ENCODE measurements at places on chromosomes 7 and 10.

- no peak for DNase-seq
Measured at GRCh38 chr7:76285604-76286374, 16.7 kb upstream of the HSPB1 start.

- no peak for DNase-seq
Measured at GRCh38 chr10:101142533-101143344, 11.6 kb downstream of the TLX1 start.

GRCh38 chr10:71347587-71348395, 28.7 kb downstream of the SLC29A3 start:
- DNase-seq = no peak

- DNase-seq = no peak
Measured at GRCh38 chr7:52475001-52475582, 560.3 kb upstream of the POM121L12 start.

GRCh38 chr10:130012129-130012528, 48.1 kb upstream of the EBF3 start:
- DNase-seq = no peak

DNA sequence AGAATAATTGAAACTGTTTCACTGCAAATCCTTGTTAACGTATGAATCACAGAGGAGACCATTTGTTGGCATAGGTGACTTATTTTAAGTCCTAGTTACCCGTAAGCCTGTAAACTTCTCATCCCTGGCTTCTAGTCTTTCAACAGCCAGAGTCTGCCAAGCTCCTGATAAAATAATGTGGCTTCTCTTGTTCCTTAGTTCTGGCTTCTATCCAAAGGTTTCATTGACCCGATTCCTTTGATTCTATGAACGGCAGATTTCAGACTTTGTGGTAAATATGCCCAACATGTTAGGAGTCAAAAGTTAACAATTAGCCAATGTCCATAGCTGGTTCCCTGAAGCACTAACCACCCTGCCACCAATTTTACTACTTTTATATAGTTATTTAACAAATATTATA, 23.3 kb downstream of the DNAH11 start:
- DNase-seq = no peak

DNA sequence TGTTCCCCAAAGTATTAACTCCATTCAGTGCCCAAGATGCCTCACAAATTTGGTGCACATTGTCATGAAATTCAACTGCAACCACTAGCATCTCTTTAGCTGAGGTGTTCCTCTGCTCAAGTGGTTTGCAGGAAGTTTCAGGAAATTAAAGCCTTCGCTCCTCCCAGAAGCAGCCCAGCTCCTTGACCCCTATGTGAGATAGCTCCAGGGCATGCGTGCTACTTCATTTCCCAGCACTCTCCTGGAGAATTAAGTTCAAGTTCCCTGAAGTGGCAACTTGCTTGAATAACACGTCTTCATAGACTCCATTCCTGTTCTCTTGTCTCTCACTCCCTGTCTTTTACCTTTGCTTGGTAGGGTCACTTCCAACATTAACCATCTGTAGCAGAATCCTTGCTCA, 750.3 kb downstream of the REEP3 start:
- no peak for DNase-seq

DNA sequence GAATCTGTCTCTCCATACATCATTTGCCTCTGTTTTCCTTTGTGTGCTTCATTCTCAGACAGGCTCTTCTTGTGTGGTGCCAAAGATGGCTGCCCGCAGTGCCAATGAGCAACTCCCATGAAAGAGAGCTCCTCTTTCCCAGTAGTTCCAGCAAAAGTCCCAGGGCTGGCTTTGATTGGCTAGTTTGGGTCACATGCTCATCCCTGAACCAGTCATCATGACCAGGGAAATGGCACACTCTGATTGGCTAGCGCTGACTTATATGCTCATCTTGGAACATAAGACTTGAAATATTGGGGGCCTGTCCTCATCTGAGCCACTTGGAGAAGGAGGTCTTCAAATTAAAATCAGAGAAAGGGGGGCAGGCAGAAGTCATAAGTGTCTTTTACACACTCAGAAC, 112.7 kb downstream of the CDH23 start:
- DNase-seq = no peak

- DNase-seq = no peak
Measured at GRCh38 chr7:133345690-133346421, 93.0 kb downstream of the EXOC4 start.

GRCh38 chr10:50326757-50327701, 75.7 kb upstream of the ASAH2 start:
- DNase-seq = peak; percentile 87

DNA sequence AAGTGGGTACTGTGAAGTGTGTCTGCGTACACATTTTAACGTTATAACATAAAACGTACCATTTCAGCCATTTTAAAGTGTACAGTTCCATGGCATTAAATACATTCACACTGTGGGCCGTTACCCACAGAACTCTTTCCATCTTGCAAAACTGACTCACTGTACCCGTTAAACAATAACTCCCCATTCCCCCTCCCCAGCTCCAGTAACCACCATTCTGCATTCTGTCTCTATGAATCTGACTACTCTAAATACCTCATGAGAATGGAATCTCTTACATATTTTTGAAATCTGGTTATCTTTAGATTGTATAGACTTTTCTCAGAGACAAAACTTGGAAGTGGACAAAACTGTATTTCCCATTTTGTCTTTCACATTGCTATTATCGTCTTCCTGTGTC, 9.3 kb downstream of the ARL3 start:
- DNase-seq = peak; percentile 51

- no peak for DNase-seq
Measured at GRCh38 chr10:114087255-114087654, 43.6 kb downstream of the ADRB1 start.

- DNase-seq = peak; percentile 40
Measured at GRCh38 chr7:55018361-55019190, at the start of gene EGFR. EGFR (plus strand) TSS chr7:55019017; CDS start chr7:55019278, 261 bp downstream.

- no peak for DNase-seq
Measured at GRCh38 chr10:94328613-94329012, 34.1 kb downstream of the NOC3L start.

DNA sequence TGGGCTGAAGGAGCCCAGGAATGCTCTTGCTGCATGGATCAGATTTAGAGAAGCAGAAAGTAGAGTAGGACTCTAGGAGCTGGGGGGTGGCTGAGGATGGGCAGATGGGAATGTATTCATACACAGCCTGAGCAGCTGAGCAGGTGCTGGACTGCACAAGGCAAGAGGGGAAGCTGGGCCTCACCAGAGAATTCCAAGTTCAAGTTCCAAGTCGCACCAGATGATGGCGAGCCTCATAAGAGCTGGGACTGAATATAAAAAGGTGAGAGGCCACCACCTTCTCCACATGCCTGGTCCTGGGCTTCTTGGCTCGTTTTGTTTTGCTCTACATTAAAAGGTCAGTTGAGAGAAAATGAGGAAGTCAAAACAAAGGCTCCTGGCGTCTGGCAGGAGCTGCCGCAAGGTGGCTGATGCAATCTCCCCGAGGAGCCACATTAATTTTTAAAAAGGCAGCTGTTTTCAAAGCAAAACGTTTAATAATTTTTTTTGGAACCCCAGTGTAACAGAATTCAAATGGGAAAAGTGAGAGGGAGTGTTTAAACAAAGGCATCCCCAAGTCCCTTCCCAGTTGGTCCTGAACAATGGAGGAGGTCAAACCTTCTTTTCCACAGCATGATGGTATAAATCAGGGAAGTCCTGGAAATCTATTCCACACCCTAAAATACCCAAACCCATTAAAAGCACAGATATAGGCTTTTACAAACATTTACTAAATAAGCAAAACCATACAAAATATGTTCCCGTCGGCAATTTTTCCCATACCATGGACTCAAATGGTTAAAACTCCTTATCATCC, 9.5 kb downstream of the CYREN start:
- DNase-seq = no peak

GRCh38 chr7:29230871-29231345, 36.3 kb downstream of the CHN2 start:
- DNase-seq = no peak

DNA sequence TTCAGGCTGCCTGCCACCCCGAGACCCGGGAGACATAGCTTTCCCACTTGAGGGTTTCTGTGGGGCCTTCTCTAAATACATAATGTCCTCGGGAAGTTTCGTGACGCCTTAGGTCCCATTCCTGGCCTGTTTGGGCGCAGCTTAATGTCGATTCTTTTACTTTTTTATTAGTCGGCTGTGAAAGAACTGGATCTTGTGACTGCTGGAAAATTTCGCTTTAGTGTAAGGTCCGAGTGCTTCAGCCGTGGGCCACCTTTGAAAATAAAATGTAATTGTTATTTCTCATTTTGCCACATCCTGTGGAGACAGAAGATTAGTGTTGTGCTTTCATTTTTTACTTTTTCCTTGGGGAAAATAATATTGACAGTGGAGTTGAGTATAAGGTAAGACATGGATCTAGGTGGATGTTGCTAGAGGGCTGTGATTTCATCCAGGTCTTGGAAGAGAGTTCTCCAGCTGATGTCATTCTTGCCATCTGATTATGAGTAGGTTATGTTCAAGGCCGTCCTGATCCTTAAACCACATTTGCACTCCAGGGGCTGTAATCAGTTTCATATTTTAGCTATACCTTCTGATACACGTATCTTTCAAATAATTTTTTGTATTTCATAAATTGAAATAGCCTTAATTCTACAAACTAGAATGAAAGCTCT, 830 bp downstream of the RAB18 start:
- DNase-seq = no peak

- no peak for DNase-seq
Measured at GRCh38 chr7:130394421-130395195, 14.3 kb downstream of the CPA1 start.

DNA sequence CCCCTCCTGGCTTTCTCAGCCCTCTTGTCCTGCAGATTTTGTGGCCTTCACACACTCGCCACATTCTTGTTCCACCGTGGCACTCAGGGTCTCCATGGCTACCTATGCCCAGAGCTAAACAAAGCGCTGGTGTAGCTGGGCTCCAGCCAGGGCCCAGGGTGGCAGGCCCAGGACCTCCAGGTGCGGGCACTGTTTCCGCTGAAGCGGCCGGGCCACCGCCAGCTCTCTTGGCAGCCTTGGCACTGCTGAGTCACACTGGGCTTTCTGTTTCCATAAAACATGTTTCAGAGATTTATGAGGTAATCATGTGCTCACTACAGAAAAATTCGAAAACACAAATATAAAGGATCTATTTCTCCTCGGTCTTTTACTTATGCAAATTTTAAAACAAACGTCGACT, 51.3 kb downstream of the AOC1 start:
- DNase-seq = no peak

DNA sequence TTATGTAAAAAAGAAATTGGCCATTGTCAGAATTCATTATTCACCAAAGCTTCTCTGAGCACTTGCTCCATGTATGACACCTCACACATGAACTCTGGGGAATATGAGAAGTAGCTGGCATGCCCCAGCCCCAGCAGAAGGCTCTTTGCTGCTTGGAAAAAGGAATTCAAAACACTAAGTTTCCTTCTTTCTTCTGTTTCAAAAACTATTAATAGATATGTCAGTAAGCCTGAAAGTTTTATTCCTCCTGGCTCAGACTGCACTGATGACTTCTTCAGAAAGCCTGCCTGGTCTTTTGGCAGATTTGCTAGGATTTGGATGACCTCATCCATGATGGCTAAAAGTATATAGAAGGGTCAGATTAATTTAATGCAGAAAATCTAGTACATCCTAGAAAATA, 511.0 kb downstream of the GFRA1 start:
- no peak for DNase-seq

GRCh38 chr10:26821699-26822570, 38.8 kb downstream of the ABI1 start:
- no peak for DNase-seq

DNA sequence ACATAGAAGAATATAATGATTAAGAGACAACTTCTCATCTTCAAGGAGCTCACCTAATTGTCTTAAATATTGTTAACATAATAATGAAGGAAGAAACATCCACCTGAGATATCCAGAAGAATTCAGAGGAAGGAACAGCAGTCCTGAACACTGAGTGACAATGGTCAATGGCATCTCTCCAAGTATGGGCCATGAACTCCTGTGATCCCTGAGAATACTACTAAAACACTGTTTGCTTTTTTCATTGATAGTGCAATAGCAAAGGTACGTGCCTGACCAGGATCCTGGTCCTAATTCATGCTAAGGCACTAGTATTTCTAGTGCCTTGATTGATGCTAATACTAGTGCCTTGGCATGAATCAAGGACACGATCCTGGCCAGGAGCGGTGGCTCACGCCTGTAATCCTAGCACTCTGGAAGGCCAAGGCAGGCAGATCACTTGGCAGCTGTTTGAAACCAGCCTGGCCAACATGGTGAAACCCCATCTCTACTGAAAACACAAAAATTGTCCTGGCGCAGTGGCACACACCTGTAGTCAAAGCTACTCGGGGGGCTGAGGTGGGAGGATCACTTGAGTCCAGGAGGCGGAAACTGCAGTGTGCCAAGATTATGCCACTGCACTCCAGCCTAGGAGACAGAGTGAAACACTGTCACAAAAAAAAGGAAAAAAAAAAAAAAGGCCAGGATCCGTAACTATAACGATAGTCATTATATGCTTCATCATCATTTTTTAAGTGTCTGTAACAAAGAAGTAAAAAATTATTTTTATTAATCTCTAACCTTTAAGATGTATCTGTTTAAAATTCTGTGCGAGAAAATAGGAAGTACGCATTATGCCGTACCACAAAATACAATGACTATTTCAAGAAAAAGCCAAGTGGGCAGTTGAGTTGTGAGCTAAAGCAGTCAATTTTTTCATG, 49.1 kb downstream of the SRPK2 start:
- no peak for DNase-seq

GRCh38 chr7:83469076-83469475, 179.9 kb downstream of the SEMA3E start:
- peak; percentile 68 for DNase-seq

DNA sequence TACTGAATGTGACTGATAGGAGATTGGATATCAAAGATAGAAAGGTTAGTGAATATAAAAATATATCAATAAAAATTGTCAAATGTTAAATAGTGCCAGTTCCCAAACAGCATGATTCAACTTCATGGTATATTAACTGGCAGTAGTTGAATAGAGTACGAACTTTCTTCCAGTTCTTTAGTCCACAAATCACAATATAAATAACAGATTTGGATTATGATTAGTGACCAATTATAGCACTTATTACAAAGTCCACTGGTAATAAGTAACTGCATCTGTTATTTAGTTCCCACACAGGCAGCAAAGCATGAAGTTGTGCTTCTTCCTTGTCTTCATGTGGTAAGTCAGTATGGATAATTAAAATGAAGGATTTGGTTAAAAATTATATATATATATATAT, 243.0 kb upstream of the VWC2 start:
- no peak for DNase-seq

Measured in fibroblast of skin of left quadriceps (primary cell).